NCI-H460 (cell line): ENCODE measurements at places on chromosomes 7 and 10. TPM values are rescaled to one million over a fixed set of nuclear protein-coding genes. Genes with fewer than 3 reads are reported as not detected.
A peak's percentile ranks its signal among the peaks of the same experiment; 100 is the strongest.

DNA sequence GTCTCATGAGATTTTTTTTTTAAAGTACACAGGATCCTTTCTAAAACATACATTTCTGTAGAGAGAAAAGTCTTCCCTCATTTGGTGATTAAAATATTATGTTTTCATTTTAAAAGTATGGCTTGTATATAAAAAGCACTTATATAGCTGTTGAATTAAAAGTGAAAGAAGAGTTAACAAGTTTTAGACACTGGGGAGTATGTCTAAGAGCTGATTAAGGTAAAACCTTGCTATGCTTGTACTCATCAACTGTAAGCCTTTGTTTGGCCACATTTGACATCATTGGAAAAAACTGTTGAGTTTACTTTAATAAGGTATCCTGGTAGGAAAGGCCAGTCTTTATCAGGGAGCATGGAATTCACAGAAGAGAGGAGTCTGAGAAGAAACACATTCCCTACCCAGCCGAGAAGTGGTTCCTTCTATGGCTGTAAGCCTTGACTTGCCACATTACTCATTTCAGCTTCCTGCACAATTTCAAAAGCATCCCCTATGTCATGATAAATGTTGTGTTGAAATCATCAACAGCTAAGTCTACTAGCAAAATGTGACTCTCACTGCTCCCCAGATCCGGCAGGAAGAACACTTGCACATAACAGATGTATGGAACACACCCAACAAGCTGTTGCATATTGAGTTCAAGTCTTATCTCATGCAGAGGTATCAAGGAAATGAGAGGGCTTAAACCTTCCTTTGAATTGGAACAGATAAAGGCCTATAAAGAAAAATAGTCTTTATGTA lies 171.8 kb upstream of the CDK1 start:
- DNase-seq = no peak

DNA sequence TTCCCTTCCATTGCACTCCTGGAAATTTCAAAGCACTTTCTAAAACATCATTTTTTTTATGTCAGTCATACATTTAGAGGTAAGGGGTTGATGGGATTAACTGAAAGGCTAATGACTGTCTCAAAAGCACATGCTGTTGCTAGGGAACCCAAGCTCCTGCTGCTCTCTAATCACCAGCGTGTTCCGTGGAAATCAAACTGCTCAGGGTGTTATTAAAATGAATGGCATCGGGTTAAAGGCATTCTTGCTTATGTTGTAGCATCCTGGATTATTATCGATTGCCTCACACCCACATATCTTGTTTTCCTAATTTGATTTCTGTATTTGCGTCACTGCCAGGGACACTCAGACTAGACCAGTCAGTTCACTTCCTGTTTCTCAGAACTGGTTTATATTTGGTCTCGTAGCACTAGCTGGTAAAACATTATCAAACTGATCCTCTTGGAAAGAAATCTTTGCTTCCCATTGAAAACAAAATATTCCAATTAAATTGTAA lies 216.5 kb upstream of the MKLN1 start:
- peak; percentile 87 for DNase-seq

DNA sequence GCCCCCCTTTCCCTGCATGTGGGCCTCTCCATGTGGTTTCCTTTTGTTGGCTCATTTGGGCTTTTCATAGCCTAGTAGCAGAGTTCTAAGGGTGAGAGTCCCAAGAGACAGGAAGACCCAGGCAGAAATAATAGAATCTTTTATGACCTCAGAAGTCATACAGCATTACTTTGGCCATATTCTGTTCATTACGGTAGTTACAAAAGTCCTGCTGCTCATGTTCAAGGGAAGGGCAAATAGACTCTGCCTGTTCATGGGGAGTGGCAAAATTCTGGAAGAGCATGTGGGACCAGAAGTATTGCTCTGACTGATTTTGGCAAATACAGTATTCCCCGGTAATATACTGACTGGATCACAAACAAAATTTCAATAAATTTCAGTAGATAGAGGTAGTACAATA lies 910.3 kb downstream of the LRMDA start:
- DNase-seq = no peak

- DNase-seq = peak; percentile 45
Observed at GRCh38 chr7:151276666-151277590, 28.4 kb upstream of the SMARCD3 start.

- no peak for DNase-seq
Observed at GRCh38 chr7:121546632-121547543, 150.8 kb upstream of the FAM3C start.

DNA sequence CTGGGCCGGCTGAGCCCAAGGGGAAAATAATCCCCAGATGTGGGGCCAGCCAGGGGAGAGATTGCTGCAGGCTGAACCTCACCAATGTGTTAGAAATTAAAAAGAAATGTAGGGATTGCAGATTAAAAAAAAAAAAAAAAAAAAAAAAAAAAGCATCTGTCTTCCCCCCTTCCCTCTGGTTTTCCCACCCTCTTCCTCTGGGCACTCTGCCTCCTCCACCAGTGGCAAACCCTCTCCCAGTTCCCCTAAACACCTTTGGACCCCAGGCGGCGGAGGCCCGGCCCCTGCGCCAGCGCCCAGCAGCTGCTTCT lies 7.1 kb downstream of the MNX1 start:
- DNase-seq = no peak

GRCh38 chr10:95458871-95459270 lies 102.3 kb downstream of the SORBS1 start:
- DNase-seq = no peak

DNA sequence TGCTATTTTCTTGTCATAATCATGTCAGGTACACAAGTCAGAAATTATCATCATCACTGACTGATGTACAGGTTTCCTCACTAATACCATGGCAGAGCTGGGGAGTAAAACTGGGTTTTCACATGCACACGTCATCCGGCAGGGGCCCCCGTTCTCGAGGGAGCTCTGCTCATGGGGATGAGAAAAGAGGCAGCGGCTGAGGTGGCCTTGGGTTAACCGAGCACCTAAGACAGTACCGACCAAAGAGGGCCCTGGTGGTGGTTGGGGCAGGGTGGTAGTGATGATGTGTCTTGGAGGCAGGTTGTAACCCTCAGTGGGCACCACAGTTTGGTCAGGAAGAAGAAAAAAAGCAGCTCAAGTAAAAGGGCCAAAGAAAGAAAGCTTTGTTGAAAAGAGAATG lies 12.1 kb upstream of the TRPV6 start:
- DNase-seq = no peak

DNA sequence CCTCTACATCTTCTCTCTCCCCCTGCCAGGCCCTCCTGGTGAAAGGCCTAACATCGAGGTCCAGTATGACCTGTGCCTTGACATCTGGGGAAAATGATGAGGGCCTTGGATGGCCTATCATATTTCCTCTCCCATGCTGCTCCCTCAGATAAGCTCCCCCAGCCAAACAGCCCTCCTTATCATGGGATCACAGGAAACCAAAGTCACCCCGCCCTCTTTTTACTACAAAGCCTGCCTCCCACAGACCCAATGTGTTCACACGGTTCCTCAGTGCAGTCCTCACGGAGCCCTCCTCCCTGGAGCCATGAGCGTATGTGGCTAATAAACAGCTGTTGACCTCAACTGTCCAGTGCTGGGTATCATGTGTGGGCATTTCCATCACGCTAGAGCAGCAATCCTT lies 32.0 kb downstream of the C10orf90 start:
- no peak for DNase-seq

GRCh38 chr10:91909117-91909677 lies at the start of gene FGFBP3:
FGFBP3 (minus strand) TSS chr10:91909486; CDS start chr10:91908969, 517 bp downstream.
- peak; percentile 56 for DNase-seq

- no peak for DNase-seq
Observed at GRCh38 chr7:112505495-112505894, 24.7 kb downstream of the LSMEM1 start.

DNA sequence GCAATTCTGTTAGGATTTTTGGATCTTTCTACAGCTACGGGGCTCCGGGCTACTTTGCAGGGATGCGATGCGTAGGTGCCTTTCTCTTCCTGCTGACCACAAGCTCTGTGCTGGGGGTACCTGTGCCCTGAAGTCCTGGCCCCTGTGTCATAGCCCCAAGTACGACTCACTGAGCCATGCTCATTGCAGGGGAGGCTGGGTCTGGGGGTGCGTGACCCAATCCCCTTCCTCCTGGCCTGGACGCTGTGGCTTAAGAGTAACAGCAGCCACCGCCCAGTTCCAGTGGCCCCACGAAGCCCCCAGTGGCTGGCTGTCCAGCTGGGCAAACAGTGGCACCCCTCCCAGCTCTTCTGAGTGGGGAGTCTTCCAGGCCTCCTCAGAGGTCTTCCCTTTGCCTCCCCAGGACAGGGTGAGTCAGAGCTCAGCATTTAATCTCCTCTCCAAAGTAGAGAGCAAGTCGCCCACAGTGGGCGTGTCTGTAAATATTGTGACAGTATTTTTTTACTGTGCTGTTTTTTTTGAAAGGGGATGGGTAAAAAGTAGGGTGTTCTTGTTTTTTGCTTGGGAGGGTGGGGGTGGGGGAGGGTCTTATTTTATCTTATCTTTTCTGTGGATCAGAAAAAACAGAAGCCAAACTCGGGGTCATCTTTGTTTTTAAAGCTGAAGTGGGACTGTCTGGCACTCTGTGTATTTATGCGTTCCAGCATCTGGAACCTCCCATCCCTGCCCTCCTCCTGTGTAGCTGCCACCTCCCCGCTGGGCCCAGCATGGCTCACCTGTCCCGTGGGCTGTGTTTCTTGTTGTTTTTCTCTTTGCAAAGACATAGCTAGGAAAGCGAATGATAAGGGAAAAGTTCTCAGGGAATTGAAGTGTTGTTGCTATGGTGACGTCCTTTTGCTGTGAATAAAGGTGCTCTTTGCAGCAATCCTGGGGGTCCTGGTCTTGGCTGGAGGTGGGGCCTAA lies 8.2 kb downstream of the LFNG start:
- DNase-seq = no peak

GRCh38 chr10:14700546-14700945 lies 74.2 kb downstream of the FAM107B start:
- no peak for DNase-seq

GRCh38 chr7:1331561-1332467 lies 99.1 kb downstream of the UNCX start:
- no peak for DNase-seq

DNA sequence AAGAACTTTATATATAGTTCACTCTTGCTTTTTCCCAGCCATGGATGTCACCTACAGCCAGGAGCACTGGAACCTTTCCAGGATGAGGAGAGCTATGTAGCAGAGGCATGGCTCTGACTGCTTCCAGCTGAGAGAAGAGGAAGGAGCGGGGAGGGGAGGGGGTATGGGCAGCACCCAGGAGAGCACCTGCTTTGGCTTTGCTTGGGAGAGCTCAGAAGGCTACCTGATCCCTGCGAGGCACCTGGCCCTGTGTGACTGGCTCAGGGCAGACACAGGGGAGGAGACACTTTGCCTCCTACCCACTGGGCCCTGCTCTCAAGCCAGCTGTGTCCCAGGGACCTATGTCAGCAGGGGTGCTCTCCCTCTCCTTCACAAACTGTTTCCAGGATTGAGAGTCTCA lies 67.1 kb downstream of the HK1 start:
- no peak for DNase-seq

GRCh38 chr7:54960517-54960916 lies 58.3 kb upstream of the EGFR start:
- no peak for DNase-seq

- no peak for DNase-seq
Observed at GRCh38 chr10:15370212-15370855, 755 bp downstream of the FAM171A1 start.

- no peak for DNase-seq
Observed at GRCh38 chr10:76881477-76882220, 756.0 kb downstream of the KCNMA1 start.

DNA sequence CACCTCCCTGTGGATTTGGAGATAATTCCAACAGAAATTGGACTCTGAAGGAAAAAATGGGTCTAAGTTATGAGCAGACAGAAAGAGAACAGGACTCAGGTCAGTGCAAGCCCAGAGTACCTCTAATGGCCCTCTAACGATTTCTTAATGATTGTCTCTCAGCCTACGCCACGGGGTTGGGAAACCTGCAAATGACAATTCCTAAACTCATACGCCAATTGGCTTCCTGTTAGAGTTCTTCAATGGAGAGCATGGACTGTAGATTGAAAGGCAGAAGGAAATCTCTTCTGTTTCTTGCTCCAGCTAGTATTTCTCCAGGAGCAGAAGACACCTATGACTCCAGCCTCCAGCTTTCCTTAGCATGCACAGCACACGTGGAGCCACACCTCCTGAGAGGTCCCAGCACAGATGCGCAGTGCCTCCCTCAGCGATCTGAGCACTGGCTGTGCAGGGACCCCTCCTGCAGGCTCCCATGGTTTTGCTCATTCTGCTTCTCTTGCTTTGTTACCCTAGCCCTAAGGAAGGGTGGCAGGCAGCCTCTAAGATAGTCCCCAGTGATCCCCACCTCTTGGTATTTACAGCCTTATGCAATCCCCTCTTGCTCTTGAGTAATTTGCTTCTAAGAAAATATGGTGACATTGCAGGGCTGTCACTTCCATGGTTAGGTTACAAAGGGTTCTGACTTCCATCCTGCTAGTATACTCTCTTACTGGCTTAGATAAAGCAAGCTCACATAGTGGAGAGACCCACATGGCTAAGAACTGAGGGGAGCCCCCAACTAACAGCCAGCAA lies 30.1 kb downstream of the DENND11 start:
- no peak for DNase-seq

DNA sequence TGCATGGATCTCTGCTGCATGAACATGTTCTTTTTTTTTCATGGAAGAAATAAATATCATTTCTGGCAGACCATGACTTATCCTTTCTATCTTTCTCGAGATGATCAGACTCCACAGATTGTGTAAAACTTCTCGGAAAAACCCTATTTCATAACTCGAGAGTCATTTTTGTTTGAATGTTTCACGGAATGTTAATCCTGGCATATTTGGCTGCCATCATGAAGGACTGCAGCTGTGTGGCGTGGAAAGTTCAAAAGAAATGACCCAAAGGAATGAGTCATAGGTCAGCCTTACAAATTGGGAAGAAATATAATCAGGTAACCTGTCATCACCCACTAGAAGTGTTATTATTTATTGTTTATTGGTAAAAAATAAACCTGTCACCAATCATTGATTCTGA lies 566.8 kb downstream of the SDK1 start:
- DNase-seq = no peak

DNA sequence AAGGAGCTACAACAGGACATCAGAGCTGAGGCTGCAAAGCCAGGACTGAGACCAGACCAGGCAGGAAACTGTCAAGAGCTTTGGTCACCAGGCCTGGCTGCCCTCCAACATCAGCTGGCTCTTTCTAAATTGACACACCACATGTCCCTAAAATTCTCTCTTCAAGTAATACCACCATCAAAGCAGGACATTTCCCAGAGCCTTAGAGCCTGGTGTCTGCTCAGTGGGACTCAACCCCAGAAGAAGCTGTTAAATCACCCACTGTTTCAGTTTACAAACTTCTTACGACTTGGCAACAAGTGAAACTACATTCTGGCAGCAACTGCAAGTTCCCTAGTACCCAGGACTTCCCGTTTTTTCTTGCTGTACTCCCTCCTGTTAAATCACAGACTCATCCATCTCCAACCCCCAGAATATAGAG lies 3.8 kb upstream of the IL6 start:
- no peak for DNase-seq

- DNase-seq = peak; percentile 47
Observed at GRCh38 chr7:26090927-26091519, 61.0 kb upstream of the NFE2L3 start.

- DNase-seq = no peak
Observed at GRCh38 chr10:26977635-26978034, 116.9 kb upstream of the ABI1 start.

LIPJ gene
- not detected in 2 replicates for total RNA-seq

WDR86 gene
- not detected in 2 replicates for total RNA-seq

FIS1 gene
- total RNA-seq = 87.2 and 97.5 TPM in 2 replicates

SYPL1 gene
- 30.6 and 33.6 TPM in 2 replicates for total RNA-seq

NUB1 gene
- total RNA-seq = 74.6 and 83.1 TPM in 2 replicates

RBP4 gene
- total RNA-seq = not detected in 2 replicates

PKD1L1 gene
- total RNA-seq = 0.05 TPM in 1 of 2 replicates, not detected in the other

LRRC18 gene
- total RNA-seq = not detected in 2 replicates

CDH23 gene
- under 0.01 TPM in 1 of 2 replicates, not detected in the other for total RNA-seq

PPRC1 gene
- total RNA-seq = 24.1 and 26.4 TPM in 2 replicates
